ENCODE measurements at places on chromosomes 5 and 9.

- no peak for DNase-seq
Measured at GRCh38 chr5:111119856-111120255, 27.7 kb downstream of the WDR36 start.

GRCh38 chr9:137762414-137763061, 115.0 kb upstream of the CACNA1B start:
- DNase-seq: no peak

GRCh38 chr5:133257977-133258376, 206.2 kb downstream of the HSPA4 start:
- no peak for DNase-seq

- DNase-seq: no peak
Measured at GRCh38 chr9:130352586-130353285, 87.2 kb downstream of the HMCN2 start.

- DNase-seq: no peak
Measured at GRCh38 chr9:96178153-96178552, 123.8 kb downstream of the HSD17B3 start.

DNA sequence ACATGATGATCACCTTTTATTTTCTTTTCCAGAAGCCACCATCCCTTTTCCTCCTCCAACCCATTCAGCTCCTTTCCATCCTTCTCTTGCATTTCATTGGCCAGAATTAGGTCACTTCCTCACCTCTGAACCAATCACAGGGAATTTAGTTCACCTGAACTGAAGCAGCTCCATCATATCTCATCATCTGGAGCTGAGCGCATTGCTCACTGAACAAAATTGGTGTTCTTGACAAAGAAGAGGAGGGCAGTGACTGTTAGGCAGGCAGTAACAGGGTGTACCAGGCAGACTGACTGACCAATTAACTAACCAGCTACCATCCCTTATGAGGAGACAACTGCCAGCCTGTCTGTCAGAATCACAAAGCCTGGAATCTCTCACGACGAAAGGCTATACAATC, 1.8 kb upstream of the ZNF354A start:
- no peak for DNase-seq

DNA sequence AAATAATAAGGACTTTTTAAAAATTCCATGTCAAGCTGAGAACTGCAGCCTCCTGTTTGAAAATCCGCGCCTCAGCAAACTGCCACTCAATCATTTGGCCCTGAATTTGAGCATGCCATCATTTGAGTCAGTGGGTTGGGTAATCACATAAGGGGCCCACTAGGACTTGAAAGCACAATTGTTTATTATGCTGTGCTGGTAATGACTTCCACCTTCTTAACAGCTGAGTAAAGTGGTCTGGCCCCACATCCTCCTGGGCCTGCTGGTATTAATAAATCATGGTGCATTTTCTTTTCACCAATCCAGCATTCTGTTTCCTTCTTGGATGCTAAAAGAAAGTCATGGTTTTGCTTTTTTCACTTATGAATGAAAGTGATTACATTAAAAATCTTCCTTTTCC, 103.0 kb upstream of the CTSL start:
- DNase-seq: no peak

DNA sequence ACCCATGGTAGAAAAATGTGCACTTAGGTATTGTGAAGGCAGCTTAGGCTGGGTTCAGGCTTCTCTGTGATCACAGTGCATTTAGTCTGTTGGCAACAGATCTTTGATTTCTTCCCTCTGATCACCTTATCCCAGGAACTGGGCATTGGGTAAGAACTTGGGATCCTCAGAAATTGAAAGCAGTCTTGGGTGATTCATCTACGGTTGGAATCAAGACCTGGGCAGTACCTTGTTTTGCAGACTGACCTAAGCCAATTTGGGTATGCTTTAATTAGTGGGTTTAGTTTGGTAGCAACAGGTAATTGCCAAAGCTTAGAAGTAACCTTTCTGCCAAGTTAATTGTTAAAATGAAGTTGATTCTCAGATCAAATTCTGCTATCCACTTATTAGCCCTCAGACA, 17.8 kb downstream of the ENTREP1 start:
- DNase-seq: no peak

- DNase-seq: peak; percentile 68
Measured at GRCh38 chr5:126477294-126478117, 54.3 kb downstream of the GRAMD2B start.

DNA sequence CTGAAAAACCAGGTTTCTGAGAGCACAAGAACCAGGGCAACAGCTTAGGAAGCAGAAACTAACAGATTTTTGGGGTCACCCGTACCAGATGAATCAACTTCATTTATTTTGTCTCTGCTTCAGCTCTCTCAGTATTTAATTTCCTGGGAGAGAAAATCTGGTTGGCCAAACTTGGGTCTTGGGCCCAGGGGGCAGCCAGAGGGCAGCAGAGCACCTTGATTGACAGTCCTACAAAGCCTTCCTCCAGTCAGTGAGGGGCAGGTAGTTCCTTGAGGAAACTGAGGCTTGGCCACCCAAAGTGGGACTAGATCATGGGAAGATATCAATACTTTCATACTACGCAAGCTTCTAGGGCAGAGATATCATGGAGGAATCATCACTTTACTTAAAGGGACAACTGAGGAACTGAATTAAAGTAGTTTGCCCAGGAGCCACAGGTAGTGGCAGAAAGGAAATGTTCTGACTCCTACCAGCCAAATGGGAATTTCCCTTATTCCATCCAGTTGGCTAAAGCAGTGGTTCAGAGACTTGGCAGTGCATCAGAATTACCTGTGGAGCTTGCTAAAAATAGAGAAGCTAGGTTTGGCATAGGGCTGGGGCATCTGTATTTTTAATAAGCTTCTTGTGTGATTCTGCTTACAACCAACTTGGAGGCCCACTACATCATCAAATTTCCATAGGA, 21.5 kb upstream of the ARHGAP26 start:
- DNase-seq: peak; percentile 22

- DNase-seq: no peak
Measured at GRCh38 chr5:57325678-57326397, 152.0 kb downstream of the GPBP1 start.

GRCh38 chr5:102481054-102481715, 17.6 kb downstream of the SLCO6A1 start:
- no peak for DNase-seq

DNA sequence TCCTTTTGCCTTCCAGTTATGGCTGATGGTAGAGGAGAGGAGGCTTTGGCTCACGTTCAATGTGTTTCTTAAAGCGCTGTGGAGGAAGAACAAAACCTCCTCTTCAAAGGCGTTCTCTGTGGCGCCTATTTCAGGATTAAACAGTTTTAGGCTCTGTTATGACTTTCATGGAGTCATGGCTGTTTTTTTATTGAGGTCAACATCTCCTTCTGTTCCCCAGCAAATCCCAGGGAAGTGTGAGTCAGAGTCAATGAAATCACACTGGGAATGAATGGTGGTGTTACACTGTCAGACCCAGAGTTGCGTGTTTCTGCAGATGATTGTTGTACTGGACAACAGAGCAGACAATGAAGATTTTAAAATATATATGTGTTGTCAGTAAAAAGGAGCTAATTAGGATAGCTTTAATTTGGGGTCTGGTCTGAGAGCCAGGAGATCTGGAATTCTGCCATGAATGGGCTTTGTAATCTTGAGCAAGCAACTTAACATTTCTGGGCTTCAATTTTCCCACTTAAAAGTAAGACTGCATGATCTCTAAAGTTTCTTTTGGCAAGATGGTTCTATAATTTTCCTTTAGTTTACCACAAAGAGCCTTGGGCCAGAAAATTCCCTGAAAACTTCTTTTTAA, 240.7 kb downstream of the CSNK1G3 start:
- DNase-seq: no peak

GRCh38 chr9:137688725-137689124, 69.9 kb downstream of the EHMT1 start:
- DNase-seq: no peak
